H1 (cell line): ENCODE measurements at places on chromosomes 5 and 9. TPM values are rescaled to one million over a fixed set of nuclear protein-coding genes. Genes with fewer than 3 reads are reported as not detected.
A peak's percentile ranks its signal among the peaks of the same experiment; 100 is the strongest.

GRCh38 chr5:76153271-76153670 lies 70.1 kb downstream of the SV2C start:
- no peak for DNase-seq

- DNase-seq: no peak
These were observed 199.9 kb downstream of the SNX18 start for GRCh38 chr5:54717459-54717858.

FOXD4L4 gene
- not detected in 2 replicates for total RNA-seq

DNA sequence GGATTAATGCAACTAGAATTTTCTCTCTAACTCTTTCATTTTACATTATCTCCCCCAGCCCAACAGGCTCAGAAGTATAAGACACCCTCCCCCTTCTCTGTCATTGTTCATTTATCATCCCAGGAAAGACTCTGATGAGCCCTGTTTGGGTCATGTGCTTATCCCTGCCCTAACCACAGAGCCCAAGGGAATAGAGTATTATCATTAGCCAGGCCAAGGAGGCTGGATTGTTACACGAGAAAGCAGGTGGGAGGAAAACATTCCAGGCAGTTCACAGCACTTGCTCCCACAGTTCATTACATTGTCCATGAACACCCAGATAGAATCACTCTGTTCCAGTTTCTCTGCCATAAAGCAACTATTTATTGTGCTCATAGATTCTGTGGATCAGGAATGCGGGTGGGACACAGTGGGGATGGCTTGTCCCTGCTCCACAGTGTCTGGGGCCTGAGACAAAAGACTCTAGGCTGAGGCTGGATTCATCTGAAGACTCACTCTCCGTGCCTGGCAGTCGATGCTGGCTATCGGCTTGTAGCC lies 59.5 kb upstream of the TMEM215 start:
- no peak for DNase-seq

DNA sequence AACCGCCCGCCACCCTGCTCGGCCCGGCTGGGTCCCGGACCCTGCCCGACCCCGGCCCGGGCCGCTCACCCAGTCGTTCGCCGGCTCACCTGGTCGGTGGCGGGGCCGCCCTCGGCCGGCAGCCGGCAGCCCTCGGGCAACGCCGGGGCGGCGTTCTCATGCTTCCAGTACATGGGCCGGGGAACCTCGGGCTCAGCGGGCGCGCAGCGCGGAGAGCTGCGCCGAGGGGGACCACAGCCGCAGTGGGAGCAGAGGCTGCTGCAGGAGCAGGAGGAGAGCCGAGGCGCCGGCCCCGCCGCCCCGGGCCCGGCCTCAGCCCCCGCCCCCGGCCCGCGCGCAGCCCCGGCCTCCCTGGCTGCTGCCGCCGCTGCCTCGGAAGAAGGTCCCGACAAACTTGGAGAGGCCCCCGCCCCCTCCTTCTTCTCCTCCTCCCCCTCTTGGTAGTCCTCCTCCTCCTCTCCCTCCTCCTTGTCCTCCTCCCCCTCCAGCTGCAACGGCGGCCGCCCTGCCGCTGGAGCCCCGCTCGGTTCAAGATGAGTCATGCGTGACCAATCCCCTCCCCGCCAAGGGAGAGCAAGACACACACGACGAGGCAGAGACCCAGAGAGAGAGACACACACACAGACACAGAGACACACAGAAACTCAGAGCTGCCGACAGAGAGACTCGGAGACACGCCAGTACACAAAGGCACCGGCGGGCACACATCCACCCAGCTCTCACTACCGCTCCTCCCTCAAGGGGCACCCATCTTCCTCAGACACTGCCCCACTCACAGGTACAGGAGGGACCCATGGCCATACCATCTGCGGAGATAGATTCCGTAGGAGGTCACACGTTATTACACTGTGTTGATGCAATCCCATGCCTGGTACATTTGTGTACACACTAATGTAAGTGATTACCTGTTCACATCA lies at the start of gene LHX6:
LHX6 (minus strand) TSS at position 390 of the 917 bp plus-strand sequence; CDS start at position 173, 217 bp downstream.
- peak; percentile 70 for DNase-seq

GRCh38 chr9:94081435-94081834 lies 2.8 kb upstream of the PTPDC1 start:
- DNase-seq: no peak

DNA sequence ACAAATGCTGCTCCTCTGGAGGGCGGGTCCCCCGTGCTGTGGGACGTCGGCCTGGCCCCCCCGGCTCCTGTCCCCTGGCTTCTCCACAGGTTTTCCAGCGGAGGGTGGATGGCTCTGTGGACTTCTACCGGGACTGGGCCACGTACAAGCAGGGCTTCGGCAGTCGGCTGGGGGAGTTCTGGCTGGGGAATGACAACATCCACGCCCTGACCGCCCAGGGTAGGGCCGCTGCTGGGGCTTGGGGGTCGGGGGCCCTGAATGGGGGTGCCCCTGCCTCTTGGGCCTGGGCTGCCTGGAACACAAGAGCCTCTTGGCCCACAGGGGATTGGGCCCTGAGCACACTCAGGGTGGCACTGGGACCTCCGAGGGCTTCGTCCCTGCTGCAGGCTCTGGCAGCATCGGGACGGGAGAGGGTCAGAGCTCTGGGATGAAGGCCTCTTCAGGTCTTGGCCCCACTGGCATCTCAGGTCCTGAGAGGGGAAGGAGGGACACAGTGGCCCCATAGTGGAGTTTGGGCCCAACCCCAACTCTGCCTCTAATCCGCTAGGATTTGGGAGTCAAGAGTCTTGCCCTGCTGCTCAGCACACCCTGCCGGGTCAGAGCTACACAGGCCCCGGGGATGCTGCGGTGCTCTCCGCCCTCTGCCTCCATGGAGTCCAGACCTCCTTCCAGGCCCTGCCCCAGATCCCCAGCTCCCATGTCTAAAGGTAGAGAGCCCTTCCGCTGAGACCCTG lies 5.2 kb downstream of the FCN2 start:
- no peak for DNase-seq

DNA sequence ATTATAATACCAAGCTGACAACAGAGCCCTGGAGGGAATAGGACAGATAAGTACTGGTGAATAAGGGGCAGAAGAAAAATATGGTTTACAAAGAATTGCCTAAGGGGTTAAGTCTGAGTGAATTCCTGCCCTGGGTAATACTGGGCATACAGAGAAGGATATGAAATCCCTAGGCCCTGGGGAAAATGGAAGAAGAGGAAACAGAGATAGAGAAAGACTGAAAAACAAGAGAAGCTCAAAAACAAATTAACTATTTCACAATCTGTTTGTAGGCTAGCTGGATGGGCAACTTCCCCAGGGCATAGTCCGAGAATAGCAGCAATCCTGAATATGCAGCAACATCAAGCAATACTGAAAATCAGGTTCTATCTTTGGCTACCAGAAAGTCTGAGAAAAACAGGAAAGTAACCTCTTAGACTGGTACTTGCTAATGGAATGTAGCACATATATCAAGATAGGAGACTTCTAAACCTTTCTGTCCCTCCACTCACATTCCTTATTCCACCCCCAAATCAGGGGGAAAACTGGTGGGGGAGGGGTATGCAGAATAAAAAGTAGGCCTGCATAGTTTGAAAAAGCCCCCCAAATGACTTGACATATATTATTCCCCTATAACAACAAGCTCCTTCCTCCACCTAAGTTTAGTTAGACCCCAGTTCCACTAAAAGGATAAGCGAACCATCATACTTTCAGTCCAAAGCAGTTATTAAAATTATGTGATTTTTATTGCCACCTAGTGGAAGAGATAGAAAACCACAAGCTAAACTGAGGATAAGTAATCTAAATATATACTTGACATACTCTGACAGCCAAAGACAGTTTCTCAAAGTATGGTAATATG lies 20.6 kb downstream of the SLC38A9 start:
- DNase-seq: no peak

DNA sequence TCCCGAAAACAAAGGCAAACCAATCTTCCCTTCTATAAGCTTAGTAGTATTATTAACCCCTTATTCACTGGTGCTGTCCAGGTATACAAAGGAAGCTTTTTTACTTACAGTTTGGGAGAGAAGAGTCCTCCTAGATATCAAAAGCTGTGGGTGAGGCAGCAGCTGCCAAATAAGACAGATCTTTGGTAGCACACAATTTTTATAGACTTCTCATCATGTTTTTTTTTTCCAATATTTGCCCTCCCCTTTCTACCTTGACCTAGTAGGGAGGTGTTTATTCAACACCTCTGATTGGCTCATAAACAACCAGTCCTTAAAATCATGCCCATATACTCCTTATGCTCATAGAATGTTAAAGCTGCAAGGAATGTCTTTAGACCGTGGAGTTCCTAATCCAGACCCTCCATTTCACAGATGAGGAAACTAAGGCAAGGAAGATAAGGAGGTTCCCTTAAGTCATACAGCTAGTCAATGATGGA lies at the start of gene ALDOB:
ALDOB (minus strand) TSS at position 174 of the 479 bp plus-strand sequence. CDS start 4,887 bp downstream, outside the sequence.
- DNase-seq: no peak

DNA sequence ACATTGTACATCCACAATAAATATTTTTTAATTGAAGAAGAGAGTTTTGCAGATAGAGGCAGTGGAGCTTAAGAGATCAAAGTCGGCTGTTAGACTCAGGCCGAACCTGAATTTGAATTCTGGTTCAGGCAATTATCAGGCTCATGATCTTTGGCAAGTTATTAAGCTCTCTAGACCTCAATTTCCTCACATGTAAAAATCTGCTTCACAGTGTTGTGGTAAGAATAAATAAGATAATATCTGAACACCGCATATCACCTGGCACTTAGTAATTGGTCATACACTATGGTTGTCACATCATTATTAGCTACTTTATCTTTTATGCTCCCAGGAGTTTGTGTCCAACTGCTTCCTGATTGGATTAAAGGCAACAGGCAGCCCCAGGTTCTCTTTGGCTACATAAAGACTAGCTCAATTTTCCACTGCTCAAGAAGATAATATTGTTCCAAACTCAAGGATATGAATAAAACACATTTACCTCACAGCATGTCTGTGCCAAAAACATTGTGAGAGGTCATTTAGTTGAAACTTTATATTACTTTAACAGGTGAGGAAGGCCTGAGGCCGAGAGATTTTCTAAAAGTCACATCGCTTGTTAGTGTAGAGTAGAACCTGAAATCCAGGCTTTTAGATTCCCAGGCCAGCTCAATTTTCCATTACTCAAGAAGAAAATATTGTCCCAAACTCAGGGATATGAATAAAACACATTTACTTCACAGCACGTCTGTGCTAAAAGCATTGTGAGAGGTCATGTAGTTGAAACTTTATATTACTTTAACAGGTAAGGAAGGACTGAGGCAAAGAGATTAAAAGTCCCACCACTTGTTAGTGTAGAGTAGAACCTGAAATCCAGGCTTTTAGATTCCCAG lies 289.2 kb upstream of the PTGER4 start:
- no peak for DNase-seq

DNA sequence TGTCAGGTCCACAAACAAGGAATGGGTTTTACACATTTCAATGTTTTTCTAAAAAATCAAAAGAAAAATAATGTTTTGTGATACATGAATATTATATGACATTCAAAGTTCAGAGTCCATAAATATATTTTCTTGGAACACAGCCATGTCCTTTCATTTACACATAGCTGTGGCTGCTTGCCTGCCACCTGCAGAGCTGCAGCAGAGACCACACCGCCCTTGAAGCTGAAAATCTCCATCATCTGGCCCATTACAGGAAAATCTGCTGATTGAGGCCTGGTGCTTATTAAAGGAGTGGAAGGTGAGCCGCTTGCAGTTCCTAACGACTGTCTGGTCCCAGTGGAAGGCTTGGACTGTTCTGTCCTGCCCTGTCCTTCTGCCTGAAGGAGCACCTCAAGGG lies 232.6 kb upstream of the ADAMTS16 start:
- DNase-seq: no peak

DNA sequence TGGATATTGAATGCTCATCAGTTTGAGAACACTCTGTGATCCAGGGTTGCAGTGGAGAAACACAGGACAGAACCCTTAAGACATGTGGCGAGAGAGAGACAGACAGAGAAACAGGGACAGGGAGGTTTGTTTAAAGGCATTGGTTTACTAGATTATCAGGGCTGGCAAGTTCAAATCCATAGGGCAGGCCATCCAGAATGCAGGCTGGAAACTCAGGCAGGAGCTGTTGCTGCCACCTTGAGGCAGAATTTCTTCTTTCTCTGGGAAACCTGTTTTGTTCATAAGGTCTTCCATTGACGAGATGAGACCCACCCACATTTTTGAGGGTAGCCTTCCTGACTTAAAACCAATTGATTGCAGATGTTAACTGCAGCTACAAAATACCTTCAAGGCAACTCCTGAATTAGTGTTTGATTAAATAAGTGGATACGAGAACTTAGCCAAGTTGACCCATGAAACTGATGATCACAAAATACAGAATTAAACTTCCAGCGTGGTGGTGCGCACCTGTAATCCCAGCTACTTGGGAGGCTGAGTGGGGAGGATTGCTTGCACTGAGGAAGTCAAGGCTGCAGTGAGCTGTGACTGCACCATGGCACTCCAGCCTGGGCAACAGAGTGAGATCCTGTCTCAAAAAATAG lies 55.9 kb downstream of the NSUN2 start:
- DNase-seq: no peak

DNA sequence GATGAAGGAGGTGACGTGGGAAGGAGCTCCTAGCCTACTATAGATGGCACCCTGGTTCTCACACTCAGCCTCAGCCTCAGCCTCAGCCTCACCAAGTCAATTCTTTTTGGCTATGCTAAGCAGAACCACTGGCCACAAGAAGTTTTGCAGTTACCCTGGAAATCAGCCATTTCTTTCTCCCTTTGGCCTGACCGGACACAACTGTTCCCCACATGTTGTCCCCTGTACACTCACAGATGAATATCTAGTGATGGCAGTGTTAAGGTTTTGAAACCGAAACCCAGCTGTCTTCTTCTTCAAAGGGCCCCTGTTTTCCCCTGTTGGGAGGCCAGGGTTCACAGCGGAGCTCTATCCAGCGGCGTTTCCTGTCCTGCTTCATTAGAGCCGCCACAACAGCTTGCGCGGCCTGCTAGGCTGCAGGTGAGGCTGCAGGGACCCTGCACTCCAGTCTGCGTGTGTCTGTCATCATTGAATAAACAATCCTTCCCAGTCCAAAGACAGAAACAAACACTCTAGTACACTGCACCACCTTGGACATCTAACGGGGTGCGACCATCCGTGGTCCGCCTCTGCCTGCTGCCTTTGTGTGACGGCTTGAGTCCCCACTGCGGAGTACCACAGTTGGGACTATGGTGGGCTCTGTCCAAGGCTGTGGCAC lies 250.5 kb downstream of the DENND1A start:
- DNase-seq: no peak

DNA sequence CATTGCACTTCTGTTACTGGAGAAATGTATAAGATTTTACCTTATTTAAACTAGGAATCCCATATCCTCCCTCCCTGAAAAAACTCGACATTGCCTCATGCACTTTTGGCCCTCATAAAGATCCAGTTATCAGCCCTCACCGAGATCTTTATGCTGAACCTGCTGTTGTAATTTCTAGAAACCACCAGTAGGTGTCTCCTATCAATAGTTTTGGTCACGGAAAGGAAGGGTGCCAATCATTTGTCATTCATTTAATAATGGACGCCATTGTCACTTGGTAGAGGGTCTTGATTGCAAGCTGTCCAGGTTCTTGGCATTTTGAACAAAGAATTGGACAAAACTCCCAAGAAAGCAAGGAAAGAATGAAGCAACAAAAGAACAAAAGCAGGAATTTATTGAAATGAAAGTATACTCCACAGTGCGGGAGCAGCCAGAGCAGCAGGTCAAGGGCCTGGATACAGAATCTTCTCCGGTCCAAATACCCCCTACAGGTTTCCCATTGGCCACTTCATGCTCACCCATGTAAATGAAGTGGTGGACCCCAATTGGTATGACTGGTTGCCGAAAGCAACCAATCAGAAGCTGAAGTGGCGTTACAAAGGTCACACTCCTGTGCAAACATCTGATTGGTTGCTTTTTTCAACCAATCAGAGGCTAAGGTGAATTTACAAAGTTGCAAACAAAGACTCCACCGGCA lies 524.3 kb downstream of the PSAT1 start:
- no peak for DNase-seq

- DNase-seq: no peak
These were observed 28.7 kb upstream of the MYOT start for GRCh38 chr5:137838976-137839375.
